Kasumi-1 (cell line): ENCODE measurements at places on chromosomes 13 and 19.

DNA sequence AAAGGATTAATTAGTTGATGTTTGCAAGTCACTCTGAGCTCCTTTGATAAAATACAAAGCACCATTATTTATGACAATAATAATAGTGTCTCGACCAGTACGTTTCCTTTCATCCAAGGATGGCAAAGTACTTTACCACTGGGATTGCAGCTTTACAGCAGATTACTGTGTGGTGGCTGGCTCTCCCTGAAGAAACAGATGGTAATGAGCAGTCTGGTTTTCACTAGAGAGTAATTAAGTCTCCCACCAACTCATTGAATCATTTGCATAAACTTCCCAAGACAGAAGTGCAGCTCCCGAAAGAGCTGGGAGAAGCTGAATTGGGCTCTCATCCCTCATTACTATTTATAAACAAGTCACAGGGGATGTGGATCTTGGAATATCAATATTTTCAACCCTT is 48.7 kb downstream of the KLF5 start:
- DNase-seq = no peak

- no peak for DNase-seq
Observed at GRCh38 chr13:33191425-33192210, 93.9 kb downstream of the STARD13 start.

GRCh38 chr13:106533101-106533942 is 2.1 kb downstream of the EFNB2 start:
- DNase-seq = peak; percentile 60

GRCh38 chr13:39385621-39386231 is 217.3 kb downstream of the LHFPL6 start:
- DNase-seq = no peak

- DNase-seq = peak; percentile 32
Observed at GRCh38 chr13:95564733-95565291, 12.3 kb downstream of the CLDN10 start.

DNA sequence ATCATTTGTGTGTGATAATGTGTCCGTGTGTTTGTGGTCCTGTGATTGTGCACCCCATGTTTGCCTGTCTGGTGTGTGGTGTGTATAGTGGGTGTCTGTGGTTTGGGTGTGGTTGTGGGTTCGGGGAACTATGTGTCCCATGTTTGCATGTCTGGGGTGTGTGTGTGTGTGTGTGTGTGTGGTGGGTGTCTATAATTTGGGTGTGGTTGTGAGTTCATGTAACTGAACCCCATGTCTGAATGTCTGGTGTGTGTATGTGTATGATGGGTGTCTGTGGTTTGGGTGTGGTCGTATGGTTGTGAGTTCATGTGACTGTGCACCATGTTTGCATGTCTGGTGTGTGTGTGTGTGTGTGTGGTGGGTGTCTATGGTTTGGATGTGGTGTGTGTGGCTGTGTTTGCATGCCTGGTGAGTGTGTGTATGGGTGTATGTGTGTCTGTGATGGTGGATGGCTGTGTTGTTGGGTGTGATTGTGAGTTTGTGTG is 11.1 kb upstream of the NFIX start:
- DNase-seq = no peak

GRCh38 chr13:31950111-31950815 is 81.3 kb upstream of the FRY start:
- DNase-seq = peak; percentile 59

GRCh38 chr13:112723771-112724170 is 33.9 kb downstream of the ATP11A start:
- no peak for DNase-seq

DNA sequence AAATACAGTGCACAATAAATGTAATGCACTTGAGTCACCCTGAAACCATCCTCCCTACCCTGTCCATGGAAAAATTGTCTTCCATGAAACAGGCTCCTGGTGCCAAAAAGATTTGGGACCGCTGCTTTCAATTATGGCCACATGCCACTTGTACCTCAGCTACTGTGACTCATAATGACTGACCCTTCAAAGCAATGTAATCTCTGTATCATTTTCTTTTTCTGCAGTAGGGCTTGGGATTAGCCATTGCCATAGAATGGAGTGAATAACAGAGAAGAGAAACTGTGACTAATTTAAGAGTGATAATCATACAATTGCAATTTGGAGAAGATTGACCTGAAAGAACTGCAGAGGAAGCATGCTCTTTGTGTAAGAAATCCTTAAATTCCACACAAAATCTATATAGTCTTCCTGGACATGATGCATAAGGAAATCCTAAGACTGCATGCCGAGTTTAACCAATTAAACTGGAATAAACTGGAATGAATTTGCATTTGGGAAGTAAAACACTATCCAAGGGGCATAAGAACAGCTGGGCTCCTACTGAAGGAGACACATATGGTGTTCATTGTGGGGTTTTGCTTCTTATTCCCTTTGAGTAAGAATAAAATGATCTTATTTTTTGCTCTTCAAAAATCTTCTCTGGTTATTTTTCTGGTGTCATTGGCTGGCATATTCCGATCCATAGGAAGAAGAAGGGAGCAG is 59.5 kb upstream of the SLC7A1 start:
- DNase-seq = no peak

- DNase-seq = peak; percentile 26
Observed at GRCh38 chr13:114152831-114153371, 20.5 kb upstream of the RASA3 start.

GRCh38 chr13:109744512-109745051 is 41.8 kb downstream of the IRS2 start:
- DNase-seq = no peak

- no peak for DNase-seq
Observed at GRCh38 chr19:3456925-3457527, 23.3 kb downstream of the SMIM24 start.

DNA sequence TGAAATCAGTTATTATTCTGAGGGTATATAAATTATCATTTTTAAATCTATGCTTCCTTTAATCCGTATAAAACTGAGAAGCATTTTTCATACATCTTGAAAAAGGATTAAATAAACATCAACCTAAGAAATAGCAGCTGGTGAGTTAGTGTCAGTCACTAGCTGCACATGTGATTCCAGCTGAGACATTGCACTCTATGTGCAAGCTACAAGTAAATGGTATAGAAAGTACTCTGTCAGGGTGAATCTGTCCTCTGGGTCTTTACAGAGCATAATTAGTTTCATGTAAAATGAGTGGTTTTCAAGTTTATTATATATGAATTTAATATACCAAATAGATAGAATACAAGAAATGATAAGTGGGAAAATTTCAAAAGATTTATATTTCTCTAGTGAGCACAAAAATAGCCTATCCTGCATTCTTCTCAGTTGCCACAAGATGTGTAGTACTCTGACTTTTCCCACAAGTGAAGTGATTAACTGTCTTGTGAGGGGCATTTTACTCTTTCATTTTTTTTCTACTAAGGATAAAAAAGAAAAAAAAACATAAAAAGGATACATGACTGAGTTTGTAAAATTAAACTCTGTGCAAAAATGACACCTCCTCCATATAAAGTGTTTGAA is 1372.1 kb downstream of the PCDH9 start:
- DNase-seq = no peak

GRCh38 chr13:91166714-91167511 is 180.6 kb upstream of the MIR17HG start:
- no peak for DNase-seq

DNA sequence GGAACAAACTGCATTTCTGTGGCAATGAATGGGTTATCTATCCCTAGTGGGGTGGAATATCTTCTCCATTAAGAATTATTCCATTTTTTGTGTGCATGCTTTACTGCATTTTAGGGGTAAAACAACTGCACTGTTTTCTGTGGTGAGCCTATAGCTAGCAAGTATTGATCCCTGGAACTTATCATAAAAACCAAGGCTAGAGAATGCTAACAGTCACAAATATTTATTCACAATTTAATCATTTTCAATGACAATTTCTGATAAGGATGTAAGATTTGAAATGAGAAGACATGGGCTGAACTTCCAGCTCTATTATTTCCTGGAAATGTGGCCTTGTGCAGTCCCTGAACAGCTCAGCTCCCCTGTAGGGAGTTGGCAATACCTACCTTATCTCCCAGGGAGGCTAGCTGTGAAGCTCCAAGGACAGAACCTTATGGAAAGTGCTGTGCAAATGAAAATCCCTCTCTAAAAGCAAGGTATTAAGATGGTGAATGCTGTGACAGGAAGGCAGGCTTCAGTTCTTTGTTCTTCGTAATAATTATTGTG is 51.5 kb upstream of the FAM216B start:
- DNase-seq = no peak

DNA sequence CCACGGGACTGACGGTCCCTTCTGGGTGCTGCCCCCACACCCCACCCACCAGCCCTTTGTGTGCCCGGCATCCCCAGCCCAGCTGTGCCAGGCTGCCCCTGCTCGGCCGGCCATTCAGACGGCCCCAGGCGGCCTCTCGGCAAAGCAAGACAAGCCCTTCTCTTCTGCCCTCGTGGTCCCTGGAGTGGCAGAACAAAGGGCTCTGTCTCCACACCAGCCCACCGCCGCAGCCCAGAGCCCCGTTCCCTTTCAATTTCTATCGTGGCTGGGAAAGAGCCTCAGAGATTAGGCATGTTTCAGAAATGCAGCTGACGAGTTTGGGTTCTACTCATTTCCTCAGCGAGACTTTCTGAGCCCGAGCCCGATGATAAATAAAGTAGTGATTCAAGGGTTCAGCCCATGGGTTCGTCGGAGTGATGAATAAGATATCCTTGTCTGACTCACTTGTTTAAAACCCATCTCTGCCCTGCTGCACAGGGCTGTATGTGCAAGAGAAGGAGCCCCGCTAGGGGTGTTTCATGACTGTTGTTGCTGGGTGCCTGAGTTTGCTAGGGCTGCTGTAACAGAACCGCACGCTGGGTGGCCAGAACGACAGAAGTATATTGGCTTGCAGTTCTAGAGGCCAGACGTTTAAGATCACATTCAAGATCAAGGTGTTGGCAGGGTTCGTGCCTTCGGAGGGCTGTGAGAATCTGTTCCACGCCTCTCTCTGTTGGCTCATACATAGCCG is 4.3 kb downstream of the MYO9B start:
- no peak for DNase-seq

DNA sequence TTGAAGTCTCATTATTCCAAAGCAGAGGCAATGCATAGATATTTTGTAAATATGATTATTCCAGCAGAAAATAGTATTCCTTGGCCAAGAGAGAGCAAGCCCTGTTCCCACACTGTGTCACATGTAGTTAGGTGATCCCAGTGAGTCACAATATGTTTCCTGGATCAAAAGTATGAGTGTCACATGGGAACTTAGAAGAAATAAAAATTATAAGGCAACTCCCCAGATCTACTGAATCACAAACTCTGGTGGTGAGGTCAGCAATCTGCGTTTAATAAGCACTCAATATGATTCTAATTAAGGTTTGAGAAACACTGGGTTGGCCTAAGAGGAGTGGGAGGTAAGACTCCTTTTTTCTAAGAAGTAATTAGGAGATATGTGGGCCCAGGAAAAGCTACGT is 1504.5 kb upstream of the PCDH20 start:
- no peak for DNase-seq

DNA sequence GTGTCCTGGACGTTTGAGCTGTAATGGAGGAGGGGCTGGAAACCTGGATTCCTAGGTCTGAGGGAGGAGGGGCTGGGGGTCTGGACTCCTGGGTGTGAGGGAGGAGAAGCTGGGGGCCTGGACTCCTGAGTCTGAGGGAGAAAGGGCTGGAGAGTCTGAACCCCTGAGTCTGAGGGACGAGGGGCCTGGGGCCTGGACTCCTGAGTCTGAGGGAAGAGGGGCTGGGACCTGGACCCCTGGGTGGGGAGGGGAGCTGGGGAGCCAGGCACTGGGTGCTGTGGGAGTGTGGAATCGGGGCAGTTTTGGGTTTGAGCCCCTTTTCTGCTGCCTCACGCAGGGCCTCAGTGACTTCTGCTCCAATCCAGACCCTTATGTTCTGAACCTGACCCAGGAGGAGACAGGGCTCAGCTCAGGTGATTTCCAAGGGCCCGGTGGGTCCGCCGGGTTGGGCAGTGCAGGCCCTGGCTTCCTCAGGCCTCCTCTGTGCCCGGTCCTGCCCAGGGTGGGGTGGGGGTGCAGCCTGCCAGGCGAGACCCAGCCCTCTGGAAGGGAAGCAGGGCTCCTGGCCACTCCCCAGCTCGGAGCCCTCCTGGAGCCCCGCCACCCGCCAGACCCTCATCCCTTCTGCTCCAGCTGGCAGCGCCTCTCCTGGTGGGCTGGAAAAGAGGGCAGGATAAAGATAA is 14.4 kb downstream of the TTYH1 start:
- no peak for DNase-seq

DNA sequence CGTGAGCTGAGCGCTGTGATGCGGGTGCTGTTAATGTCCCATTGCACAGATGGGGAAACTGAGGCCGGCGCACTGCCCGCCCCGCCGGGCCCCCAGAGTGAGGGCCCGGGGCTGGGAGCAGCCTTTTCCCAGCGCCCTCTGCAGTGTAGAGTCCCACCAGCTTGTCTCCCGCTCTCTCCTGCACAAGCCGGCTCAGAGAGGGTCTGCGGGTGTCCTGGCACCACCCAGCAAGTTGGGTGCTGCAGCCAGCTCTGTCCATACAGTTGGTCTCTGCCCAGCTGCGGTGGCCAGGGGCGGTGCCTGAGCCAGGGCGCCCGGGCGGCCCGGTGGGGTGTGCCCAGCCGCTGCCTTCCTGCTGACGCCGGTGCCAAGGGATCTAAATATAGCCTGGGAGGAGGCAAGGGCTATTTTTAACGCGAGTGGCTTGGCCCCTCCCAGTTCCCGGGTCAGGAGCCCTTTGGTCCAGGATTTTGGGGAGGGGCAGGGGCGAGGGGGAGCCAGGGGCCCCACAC is 19.3 kb downstream of the GADD45B start:
- no peak for DNase-seq

DNA sequence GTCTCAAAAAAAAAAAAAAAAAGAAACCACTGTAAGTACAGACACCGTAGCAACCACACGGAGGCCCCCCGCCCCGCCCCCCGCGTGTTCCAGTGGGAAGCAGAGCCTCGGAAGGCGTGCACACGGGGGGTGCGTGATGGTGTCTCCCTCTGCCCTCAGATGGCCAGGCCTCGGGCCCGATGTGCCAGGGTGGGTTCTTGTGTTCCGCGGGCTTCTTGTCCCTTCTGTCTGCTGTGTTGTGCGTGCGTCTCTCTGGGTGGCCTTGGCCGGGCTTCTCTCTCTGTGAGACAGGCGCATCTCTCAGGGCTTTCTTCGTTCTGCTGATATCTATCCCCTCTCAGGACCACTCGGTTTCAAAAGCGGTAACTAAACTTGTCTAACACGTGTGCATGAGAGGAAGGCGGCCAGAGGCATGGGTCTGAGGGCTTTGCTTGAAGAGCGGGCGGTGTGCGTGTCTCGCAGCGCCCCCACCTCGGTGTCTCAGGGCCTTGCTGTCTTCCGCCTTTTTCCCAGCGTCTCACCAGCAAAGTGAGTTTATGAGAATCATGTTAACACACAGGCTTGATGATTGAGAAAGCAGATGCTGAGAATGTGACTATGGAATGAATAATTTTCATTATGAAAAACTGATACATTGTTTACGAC is 12.6 kb downstream of the ATP11A start:
- DNase-seq = no peak

DNA sequence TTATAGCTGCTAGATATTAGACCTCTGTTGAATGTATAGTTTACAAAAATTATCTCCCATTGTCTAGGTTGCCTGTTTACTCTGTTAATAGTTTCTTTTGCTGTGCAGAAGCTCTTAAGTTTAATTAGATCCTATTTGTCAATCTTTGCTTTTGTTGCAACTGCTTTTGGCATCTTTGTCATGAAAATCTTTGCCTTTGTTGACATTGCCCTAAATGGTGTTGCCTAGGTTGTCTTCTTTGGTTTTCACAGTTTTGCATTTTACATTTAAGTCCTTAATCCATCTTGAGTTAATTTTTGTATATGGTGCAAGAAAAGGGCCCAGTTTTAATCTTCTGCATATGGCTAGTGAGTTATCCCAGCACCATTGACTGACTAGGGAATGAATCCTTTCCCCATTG is 331.1 kb downstream of the ITGBL1 start:
- no peak for DNase-seq

GRCh38 chr19:16355293-16356043 is 30.8 kb downstream of the KLF2 start:
- peak; percentile 57 for DNase-seq
